Stimulated activated CD8-positive, alpha-beta memory T cell treated with anti-CD3 and anti-CD28 coated beads, Interleukin-15, amount 100 ng/mL, for 24 hours (primary cell): ENCODE measurements at places on chromosomes 7 and 10.
A peak's percentile ranks its signal among the peaks of the same experiment; 100 is the strongest.

GRCh38 chr7:81234896-81235295, 316.0 kb upstream of the SEMA3C start:
- DNase-seq, result no peak

DNA sequence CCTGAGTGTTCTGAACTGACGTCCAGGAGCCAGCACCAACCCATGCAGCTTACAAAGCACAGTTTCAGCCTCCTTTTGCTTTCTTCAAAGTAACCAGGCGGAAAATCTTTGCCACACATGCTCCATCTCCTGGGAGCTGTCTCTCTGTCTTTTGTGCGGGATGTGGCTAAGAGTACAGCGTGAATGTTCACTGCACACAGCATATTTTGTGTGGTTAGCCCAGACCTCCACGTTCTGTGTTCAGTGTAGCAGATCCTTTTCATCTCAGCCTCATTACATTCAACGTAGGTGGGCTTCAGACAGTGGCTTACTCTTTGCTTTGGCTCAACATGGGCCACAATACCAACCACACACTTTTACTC, 200.8 kb downstream of the TNS3 start:
- no peak for DNase-seq

- DNase-seq, result no peak
Observed at GRCh38 chr7:132742189-132742612, 165.9 kb upstream of the PLXNA4 start.

- peak; percentile 87 for DNase-seq
Observed at GRCh38 chr7:75878769-75879611, at the start of gene RHBDD2. Gene RHBDD2 (plus strand): TSS chr7:75879034. CDS start chr7:75879083, 49 bp downstream.

DNA sequence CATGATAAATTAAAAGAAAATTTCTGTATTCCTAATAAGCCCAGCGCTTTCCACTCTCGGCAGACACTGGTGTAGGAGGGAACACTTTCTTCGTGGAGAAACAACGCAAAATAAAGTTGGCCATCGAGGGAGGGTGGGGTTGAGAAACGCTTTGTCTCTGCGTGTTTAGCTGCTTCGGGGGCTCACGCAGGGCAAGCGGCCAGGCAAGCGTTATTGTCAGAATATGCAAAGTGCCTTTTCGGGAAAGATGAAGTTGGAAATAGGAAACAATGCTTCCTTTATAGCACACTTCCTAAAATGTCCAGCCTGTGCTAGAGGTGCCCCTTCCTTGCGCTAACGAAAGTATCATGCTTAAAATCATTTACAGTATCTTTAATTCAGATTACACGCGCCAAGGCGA, 1.9 kb upstream of the EBF3 start:
- no peak for DNase-seq

GRCh38 chr7:45413419-45413818, 160.7 kb upstream of the ADCY1 start:
- no peak for DNase-seq

GRCh38 chr7:131638641-131639430, 82.4 kb upstream of the PODXL start:
- DNase-seq, result no peak

DNA sequence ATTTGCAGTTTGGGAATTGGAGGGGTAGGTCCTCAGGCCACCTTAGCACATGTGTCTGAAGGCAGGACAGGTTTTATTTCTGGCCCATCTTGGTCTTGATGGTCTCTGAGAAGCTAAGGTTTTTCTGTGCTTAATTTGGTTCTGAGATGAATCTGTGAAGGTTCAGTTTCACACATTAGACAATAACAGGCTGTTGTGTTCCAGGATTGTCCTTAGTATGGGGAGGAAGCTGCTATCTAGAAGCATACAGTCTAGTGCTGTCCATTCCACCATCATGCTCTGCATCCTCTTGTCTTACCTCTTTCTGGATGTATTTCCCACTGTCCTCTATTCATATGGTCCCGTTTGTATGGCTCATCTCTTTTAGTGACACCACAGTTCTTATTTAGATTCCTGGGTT, 7.1 kb downstream of the UBE2D1 start:
- DNase-seq, result no peak

DNA sequence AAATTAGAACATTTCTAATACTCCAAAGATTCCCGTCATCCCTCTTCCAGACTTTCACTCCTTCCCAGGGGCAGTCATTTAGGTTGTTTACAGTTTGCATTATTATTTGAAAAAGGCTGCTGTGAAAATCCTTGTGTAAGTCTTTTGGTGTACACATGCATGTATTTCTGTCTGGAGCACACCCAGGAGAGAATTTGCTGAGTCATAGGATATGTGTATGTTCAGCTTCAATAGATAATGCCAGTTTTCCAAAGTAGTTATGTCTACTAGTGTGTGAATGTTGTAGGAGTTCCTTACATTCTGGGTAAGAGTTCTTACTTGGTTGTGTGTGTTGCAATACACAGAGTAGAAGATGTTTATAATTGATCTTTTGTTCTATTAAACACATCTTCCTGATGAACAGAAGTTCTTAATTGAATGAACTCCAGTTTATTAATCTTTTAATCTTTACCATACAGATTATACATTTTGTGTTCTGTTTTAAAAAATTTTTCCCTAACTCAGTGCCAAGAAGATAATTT, 25.3 kb downstream of the CROT start:
- DNase-seq, result no peak

DNA sequence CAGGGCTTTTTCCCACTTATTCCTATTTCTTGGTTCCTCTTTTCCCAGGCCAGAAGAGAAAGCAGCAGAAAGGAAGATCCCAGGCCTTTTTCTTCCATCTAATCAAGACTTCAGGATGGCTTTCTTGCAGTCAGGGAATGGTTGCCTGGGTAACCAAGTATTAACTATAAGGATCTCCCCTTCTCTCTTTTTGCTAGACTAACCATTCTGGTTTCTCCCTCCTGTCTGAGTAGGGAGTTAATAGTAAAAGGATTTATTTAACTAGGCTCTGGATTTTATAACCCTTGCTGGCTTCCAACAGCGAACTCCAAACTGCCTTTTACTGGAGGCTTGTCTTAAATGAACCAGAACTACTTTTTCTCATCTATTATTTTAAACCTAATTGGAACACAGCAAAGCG, 90.4 kb downstream of the GRM8 start:
- no peak for DNase-seq

DNA sequence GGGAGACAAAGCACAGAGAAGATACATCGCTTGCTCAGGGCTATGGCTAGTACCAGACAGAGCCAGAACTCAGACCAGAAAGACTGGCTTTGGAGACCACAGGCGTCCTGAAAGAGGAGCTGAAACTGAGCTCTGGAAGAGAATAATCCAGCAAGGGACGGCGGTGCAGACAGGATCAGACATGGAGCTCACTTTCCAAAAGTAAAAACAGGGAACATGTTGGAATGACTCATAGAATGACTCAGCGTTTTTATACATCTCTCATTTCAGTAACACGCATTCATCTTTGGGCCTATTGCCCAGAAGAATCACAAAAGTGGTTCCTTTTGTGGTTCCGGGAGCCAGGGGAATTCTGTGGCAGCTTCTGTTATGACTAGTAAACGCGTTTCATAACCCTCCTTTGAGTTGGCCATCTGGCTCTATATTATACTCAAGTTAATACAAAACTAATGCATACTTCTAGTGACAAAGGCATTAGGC, 37.2 kb downstream of the PLEKHS1 start:
- no peak for DNase-seq

- DNase-seq, result no peak
Observed at GRCh38 chr7:119197172-119197876, 972.8 kb downstream of the ANKRD7 start.

DNA sequence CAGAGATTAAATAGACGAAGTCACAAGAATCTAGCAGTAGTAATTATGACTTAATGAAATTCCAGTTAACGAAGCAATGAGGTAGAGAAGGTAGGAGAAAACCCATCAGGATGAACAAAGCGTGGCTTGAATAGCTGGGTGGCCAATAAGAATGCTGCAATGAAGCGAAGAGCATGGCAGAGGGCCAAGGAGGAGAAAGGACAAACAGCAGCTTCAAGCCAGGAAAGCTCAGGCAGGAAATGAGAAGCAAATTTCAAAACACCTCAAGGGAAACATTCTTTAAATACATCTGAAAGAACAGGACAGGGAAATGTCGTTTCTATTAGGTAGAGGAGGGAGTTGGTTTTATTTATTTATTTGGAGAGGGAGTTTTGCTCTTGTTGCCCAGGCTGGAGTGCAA, 122.5 kb downstream of the KIAA1217 start:
- no peak for DNase-seq

DNA sequence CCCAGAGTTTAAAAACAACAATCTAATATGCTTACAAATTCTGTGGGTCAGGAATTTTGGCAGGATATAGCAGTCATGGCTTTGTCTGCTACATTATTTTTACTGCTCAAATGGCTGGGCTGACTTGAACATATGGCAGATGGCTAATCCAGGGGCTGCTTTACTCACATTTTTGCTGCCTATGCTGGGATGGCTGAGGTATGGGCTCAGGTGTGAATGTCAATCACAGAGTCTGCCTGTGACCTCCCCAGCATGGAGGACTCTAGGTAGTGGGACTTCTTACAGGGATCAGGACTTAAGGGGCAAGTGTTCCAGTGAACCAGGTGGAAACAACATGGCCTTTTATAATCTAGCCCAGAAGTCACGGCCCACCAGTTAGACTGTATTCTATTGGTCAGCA, 4.4 kb upstream of the FKBP9 start:
- DNase-seq, result no peak

GRCh38 chr7:36430186-36430585, 40.5 kb downstream of the ANLN start:
- no peak for DNase-seq

GRCh38 chr7:45149606-45150005, 8.0 kb upstream of the RAMP3 start:
- no peak for DNase-seq

GRCh38 chr10:125076891-125077541, 83.3 kb downstream of the CTBP2 start:
- DNase-seq, result no peak

- no peak for DNase-seq
Observed at GRCh38 chr10:6068006-6068405, 5.8 kb upstream of the IL2RA start.

- no peak for DNase-seq
Observed at GRCh38 chr10:58802047-58802446, 289.4 kb downstream of the BICC1 start.

- DNase-seq, result no peak
Observed at GRCh38 chr10:81034383-81034782, 496.7 kb downstream of the SH2D4B start.

GRCh38 chr10:26556748-26557640, 118.9 kb downstream of the APBB1IP start:
- DNase-seq, result no peak

- no peak for DNase-seq
Observed at GRCh38 chr10:75744261-75744660, 312.8 kb downstream of the LRMDA start.

- no peak for DNase-seq
Observed at GRCh38 chr10:618229-618989, 71.1 kb downstream of the DIP2C start.

DNA sequence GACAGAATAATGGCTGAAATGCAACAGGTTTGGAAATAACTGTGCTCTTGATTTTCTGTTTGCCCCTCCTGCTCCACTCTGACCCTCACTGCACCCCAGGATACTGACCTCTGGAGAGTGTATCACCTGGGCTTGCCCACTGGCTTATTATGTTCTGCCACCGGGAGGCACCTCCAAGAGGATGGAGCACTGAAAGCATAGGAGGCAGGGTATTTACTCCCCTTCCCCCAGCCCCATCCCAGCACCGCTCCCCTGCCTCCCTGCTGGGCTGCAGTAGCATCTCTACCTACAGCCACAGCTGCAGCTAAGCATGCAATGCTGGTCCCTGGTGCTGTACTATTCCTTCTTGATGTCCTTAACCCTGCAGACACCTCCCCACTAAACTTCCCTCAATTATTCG, 26.4 kb downstream of the RAB11FIP2 start:
- no peak for DNase-seq

GRCh38 chr7:57424515-57425238, 25.3 kb upstream of the ZNF716 start:
- DNase-seq, result no peak

GRCh38 chr10:71431239-71432100, 34.8 kb downstream of the CDH23 start:
- no peak for DNase-seq

DNA sequence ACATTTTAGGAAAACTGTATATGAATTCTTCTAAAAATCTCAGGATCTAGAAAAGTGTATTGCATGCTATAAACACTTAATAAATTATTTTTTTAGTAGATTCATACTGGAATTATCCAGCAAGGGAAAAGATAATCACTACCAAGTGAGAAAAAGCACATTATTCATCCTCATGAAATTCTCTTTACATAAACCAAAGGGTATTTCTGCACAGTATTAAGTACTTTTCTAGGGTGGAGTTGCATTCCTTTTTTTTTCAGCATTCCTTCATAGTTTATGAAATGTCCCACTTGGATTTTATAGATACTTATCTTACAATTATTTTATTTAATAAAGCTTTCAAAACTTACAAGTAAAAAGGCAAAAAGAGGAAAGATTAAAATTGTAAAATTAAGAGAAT, 403.3 kb downstream of the HGF start:
- DNase-seq, result no peak

GRCh38 chr10:369221-369683, 234.0 kb downstream of the ZMYND11 start:
- no peak for DNase-seq

GRCh38 chr10:84156768-84157167, 16.8 kb upstream of the GPR15LG start:
- DNase-seq, result no peak
